ENCODE measurements at places on chromosomes 11 and 22. TPM values are rescaled to one million over a fixed set of nuclear protein-coding genes. Genes with fewer than 3 reads are reported as not detected.

GLYAT gene
- not detected for total RNA-seq

TPBGL gene
- total RNA-seq: 0.31 TPM

STK33 gene
- 2.8 TPM for total RNA-seq

CD6 gene
- total RNA-seq: 0.70 TPM

NRXN2 gene
- total RNA-seq: 22.1 TPM

DNA sequence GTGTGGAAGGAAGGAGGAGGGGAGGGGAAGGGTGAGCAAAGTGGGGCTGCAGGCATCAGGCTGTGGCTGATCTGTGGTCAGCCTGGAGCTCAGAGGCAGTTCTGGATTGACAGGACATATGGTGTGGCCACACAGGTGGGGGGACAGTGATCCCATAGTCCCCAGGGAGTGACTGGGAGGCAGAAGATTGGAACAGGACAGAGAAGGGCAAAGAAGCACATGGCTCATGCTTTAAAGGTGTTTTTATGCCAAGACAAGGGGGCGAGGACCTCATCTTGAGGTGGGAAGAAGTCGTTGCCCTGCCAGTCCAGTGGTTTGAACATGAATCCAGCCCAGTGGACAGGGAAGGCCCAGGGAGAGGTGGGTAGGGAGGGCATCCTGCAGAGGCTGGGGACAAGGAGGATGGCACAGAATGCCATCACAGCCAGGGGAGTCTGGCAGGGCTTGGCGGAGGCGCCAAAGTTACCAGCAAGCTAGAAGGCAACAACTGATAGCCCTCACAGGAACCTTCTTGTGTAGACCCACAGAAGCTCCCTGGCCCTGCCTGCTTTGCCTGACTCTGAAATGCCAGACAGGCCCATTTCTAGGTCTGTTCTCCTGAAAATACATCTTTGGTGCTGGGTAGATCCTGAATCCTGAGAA, 3.1 kb downstream of the BET1L start:
- no peak for DNase-seq

DNA sequence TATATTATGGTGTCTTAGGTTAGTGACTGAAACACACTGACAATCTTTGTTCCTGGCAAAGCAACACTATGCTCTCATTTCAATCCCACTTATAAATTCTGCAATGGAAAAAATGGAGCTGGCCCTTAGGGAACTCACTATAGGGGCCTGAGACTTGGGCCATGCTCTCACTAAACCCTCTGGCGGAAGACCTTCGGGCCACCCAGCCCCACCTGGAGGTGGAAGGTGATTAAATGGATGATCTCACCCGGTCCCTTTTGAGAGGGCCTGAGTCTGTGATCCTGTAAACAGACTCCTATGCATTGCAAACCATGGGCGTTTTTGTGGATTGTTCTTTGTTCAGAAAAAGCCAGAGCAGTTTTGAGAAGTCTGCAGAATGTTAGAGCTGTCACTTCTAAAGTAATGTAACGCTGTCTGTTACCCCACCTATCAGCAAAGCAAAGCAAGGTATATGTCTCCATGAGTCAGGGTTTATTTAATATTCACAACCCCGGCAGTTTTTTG, 17.0 kb upstream of the CDON start:
- no peak for DNase-seq

- no peak for DNase-seq
Observed at GRCh38 chr11:129995163-129995562, 7.5 kb downstream of the PRDM10 start.

GRCh38 chr11:70483077-70483861, 84.9 kb downstream of the CTTN start:
- DNase-seq: no peak

DNA sequence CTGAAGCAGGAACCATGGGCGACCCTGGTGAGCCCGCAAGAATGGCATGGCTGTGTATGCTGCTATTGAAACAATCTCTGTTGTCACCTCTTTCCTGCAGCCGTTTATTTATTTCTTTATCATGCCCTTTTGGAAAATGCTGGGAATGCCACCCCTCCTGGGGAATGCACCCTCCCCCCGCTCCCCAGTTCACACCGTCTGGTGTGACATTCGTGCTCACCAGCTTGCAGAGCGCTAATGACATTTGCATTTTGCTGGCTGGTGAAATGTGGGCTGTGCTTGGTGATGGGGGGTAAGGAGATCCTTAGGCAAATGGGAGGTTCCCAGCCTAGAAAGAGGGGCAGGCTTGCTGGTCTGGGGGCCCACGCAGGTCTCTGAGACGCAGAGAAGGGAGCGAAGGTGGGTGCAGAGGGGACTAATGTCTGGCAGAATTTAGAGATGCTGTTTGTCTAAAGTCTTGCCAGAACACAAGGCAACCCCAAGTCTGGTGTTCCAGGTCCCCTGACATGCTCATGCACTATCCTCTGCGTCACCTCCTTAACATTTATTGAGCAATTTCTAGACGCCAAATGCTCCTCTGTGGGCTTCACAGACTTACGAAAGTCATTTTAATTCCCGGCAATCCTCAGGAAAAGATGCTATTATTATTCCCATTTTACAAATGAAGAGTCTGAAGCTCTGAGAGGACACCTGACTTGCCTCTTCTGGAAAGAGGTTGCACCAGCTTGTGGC, 91.7 kb downstream of the TP53I11 start:
- no peak for DNase-seq

DNA sequence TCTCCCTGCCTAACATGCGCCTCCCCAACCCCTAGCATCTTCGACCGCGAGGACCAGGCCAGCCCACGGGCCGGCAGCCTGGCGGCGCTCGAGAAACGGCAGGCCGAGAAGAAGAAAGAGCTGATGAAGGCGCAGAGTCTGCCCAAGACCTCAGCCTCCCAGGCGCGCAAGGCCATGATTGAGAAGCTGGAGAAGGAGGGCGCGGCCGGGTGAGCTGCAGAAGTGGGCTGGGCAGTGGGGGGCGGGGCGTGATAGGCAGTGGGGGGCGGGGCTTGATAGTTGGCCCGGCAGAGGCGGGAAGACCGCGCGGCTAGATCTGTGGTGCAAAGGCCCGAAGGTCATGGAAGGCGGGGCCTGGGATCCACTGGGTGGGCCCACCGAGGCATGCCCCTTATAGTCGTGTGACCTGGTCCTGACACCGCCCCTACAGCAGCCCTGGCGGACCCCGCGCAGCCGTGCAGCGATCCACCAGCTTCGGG, 8.7 kb downstream of the SELENOM start:
- no peak for DNase-seq

- DNase-seq: no peak
Observed at GRCh38 chr11:830295-831117, 2.2 kb upstream of the CD151 start.

GRCh38 chr11:18804199-18804999, 12.8 kb upstream of the PTPN5 start:
- DNase-seq: no peak

GRCh38 chr22:17783312-17783711, 9.0 kb upstream of the BID start:
- no peak for DNase-seq

Measured in type B pancreatic cell (in vitro differentiated cells).